NCI-H2029 treated with DMSO at 0.1 percent for 48 hours (cell line): ENCODE measurements at places on chromosomes 16 and 17.

DNA sequence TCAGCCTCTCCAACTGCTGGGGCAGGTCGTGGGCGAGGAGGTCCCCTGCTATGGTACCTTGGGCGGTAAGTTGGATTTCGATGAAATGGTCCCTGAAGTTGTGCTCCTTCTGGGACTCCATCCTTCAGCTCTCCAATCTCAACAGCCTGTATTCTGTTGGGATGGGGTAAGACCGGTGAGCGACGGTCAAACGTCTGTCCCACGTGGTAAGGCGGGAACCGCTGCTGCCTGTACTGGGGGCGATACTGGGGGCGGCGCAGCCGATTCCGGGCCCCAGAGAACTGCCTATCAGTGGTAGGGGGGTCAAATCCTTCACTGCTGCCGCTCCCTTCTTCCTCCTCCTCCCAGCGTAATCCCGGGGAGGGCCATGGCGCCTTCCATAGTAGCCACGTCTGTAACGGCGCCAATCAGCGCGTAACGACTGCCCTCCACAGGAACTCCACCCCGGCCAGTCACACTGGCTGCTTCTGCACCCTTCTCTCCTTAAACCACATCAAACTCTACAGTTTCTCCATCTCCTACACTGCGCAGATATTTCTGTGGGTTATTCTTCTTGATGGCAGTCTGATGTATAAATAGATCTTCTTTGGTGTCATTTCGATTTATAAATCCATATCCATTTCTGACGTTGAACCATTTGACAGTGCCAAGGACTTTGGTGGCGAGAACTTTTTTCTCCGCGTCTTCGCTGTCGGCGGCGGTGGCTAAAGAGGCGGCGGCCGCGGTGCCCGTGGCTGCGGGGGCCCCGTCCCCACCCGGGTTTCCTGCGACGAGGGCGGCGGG is 41.1 kb downstream of the AHSP start:
- DNase-seq: no peak

DNA sequence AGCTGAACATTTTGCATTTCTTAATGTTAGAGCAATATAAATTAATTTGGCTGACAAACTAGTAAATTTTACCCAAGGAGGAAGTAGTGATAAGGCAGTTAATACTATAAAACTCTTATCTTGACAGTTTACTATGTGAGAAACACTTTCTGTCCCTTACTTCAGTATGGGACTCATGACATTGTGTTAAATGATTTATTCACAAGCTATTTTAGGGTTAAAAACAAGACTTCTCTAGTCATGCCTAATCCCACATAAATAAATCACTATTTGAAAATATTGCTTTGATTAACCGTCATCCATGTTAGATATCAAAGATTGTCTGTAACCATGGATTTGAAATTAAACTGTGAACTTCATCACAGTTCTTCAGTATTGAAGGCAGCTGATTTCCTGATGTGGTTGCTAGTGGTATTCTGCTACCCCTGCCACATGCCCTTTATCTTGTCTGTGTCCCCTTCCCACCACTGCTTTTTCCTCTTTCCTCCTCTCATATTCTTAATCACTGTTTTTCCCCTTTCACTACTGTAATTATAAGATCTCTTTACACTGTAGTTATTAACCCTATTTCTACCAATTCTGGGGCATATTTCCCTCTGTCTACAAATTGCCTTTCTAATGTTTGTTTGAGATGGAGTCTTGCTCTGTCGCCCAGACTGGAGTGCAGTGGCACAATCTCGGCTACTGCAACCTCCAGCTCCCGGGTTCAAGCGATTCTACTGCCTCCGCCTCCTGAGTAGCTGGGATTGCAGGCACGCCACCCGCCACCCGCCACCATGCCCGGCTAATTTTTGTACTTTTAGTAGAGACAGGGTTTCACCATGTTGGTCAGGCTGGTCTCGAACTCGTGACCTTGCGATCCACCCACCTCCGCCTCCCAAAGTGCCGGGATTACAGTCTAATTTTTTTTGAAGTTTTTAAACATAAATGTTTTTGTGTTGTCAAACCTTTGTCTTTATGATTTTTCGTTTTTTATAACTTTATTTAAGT is 95.6 kb downstream of the STXBP4 start:
- no peak for DNase-seq

GRCh38 chr17:3796110-3796821 is 4.7 kb downstream of the ITGAE start:
- no peak for DNase-seq

DNA sequence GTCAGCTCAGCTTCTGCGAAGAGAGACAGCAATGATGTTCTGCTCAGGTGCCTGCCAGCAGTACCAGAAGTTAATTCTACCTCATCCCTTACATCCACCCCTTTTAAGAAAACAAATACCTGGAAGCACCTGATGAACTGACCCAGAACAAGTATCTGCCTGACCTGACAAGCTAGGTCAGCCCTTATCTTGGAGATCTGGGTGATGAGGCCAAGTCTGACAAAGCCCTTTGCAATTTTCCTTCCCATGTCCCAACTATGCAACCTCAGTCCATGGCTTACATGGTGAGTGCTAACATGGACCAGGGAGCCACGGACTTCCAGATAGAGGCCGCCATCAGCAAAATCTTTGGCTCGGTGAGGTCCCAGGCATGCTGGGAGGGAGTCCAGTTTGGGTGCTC is 3.6 kb downstream of the ACADVL start:
- no peak for DNase-seq

DNA sequence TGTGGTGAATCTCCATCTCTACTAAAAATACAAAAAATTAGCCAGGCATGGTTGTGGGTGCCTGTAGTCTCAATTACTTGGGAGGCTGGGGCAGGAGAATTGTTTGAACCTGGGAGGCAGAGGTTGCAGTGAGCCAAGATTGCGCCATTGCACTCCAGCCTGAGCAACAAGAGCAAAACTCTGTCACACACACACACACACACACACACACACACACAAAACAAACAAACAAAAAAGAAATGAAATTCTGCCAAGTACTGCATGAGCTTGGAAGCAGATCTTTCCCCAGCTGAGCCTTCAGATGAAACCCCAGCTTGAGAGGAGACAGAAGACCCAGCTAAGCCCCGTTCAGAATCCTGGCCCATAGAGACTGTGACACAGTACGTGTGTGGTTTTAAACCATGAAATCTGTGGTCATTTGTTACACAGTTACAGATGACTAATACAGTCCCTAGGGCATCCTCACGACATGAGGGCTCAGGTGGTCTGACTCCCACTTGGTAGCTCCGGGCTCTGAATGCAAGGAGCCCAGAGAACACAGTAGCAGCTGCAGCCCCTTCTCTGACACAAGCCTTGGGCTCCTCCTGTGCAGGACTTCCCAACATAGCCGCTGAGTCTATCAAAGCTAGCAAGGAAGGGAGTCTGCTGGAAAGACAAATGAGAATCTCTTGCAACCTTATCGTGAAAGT is 132.8 kb downstream of the SEC14L1 start:
- DNase-seq: no peak

DNA sequence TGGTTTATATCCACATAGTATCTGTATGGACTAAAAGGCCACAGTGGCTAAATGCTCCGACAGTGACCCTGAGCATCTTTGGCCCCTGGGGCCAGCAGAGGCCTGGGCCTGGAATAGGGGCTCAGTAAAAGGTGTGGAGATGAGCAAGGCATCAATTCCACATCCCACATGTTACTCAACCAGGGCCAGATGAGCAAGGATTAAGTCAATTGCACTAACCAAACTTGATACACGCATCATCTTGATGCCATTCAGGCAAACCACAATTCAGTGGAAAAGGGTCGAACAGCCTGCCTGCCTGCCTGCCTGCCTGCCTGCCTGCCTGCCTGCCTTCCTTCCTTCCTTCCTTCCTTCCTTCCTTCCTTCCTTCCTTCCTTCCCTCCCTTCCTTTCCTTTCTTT is 53.5 kb upstream of the DNAJA2 start:
- DNase-seq: no peak

DNA sequence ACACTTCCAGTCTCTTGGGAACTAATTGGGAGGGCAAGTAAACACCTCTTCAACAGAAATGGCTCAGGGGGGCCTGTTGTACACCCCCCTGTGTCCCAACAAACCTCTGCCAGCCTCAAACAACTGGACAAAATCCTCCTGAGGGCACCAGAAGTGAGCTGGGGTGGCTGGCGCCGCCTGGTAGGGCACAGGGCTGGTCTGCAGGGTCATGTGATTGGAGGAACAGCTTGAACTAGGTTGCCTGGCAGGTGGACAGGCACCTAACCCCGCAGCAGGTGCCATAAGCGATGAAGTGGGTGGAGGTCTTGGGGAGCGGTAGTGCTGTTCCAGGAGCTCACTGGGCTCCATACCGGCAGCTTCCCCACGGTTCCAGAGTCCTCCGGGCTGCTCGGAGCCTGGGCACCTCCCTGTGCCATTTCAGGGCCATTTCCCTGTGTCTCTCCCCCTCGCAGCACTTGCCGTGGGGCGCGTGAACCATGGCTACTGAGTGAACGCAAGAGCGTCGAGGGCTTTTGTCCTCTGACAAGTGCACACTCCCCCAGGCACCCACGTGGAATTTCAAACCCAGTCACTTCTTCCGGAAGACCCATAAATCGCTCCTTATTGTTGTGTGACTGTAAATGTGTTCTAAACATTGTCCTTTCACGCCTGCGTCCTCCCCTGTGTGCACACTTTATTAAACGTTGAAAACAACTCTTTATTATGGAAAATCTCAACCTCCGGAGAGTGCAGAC is 101.5 kb downstream of the SEC14L1 start:
- DNase-seq: no peak

DNA sequence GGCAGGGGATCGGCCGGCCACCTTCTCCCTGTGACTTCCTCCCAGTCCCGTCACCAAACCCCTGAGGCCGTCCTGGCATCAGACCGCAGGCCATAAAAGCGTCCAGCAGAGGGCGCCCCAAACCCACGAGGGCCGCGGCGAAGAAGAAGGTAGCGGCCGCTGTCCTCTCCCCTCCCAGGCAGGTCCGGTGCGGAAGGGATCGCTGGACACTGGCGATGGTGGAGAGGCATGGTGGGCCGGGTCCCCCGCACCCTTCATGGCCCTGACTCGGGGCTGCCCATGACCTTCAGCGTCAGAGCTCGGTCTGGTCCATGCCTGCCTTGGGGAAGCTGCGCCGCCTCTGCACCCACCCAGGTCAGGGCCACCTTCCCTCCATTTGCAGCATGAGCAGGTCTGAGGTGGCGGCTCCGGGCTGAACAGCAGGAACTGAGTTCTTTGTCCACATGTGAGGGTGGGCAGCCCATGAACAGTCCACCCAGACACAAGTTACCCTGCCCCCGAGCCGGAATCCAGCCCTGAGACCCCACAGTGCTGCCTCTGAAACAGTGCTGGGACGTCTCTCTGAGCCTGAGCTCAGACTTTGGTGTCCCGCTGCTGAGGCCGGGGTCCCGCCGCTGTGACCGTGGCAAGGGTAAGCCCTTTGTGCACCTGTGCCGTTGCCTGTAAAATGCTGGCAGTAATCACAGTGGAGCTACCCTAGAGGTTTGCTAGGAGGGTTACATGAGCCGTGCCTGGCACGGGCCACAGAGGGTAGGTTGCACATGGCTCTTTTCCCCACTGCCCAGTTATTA is 40.8 kb upstream of the CMIP start:
- peak; percentile 2 for DNase-seq

DNA sequence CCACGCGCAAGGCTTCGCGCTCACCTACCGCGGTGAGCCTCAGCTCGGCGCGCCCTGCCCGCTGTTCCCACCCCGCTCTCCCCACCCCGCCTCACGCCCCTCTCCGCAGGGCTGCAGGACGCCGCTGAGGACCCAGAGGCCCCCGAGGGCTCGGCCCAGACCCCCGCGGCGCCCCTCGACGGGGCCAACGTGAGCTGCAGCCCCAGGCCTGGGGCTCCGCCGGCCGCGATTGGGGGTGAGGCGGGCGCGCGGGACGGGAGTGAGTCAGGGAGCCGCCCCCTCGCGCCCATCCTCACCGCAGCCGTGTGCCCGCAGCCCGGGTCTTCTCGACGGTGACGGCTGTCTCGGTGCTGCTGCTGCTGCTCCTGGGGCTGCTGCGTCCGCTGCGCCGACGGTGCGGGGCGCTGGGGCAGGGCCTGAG is 1.9 kb upstream of the PAQR4 start:
- no peak for DNase-seq

DNA sequence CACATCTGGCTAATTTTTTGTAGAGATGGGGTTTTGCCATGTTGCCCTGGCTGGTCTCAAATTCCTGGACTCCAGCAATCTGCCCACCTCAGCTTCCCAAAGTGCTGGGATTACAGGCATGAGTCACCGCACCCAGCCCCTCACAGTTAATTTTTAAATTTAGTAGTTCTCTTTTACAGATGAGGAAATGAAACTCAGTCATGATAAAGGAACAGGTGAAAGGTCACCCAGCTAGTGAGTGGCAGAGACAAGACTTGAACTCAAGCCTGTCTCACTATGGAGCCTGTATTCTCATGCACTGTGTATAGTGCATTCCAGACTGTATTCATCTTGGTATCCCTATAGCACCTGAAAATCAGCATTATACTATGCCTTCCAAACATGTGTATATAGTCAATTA is 77.1 kb upstream of the WSB1 start:
- DNase-seq: no peak

- no peak for DNase-seq
These were observed 19.3 kb downstream of the SHMT1 start for GRCh38 chr17:18344021-18344420.

DNA sequence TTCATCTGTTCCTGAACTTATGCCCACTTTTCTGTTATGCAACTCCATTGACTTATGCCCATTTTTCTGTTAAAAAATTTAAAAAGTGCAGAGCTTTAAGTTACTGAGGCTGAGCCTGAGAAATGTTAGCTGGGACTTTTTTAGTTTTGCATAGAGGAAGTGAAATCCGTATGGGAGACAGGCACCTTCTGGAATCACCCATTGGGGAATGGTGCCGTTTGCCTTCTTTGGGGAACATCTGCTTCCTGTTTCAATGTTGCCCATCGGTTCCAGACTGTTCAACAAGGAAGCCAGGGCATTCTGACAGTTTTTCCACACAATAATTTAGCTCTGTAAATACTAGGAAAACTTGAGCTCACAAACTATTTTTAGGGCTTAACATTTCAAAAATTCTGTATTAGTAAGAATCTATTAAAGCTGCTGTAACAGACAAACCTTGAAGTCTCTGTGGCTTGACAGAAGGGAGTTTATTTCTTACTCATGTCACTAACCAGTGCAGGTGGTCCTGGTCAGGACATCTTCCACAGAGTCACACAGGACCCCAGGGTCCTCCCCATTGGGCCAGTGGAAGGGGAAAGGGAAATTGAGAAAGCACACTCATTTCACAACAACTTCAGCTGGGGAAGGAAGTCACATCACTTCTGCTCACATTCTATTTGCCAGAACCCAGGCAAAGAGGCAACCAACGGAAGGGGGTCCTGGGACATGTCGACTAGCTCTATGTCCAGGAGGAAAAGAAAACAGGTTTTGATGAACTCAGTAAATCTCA is 17.2 kb downstream of the PRKCB start:
- DNase-seq: no peak

GRCh38 chr17:4476511-4477070 is 22.1 kb upstream of the SPNS2 start:
- no peak for DNase-seq

DNA sequence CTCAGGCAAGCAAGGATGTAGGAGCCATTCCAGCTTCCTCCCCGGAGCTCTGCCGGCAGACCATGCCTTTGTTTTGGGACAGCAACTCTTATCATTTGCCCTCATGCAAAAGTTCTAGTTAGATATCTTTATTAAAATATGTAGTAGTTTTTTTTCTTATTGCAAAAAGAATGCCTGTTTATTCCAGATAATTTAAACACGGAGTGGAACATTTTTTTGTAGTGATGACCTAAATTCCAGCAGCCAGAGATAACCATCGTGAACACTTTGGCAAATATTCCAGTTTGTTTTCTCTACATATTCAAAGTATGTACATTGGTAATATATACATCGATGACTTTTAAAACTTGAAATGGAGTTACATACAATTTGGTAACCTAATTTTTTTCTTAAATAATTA is 54.8 kb downstream of the CRISPLD2 start:
- DNase-seq: no peak
